ENCODE measurements at places on chromosomes 5 and 9.

GRCh38 chr9:85223506-85224125 lies 518.1 kb downstream of the AGTPBP1 start:
- ATAC-seq: peak; percentile 39

- no peak for ATAC-seq
These were observed 10.6 kb downstream of the DDX46 start for GRCh38 chr5:134769206-134769605.

DNA sequence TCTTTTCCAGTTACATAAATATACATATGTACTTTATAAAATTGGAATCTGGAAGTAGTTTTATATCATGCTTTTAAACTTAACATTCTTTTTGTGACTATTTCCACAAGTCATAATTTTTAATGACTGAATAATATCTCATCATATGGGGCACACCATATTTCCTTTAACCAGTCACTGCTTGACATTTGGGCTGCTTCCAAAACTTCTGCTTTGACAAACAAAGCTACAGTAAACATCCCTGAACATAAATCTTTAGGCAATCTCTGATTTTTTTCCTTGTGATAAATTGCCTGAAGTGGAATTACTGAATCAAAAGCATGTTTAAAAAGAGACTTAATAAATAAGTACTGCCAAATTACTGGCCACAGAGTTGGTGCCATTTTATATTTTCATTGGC lies 178.0 kb downstream of the FSTL4 start:
- ATAC-seq: no peak

DNA sequence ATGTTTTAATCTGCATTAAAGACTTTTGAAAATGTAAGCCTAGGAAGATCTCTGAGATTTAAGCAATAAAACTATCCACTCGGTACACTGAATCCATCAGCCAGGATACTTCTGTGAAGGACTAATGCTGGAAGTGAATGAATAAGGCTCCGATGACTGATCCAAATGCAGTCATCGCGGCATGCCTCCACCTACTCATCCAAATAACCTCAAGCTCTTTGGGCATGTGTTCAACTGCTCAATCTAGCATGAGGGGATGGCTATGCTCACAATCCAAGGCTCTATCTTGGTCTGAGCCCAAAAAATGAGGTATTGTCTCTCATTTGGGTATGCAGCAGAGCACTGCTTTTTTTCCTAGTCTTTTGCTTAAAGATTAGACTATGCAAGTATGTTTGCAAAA lies 19.2 kb downstream of the MARCHF3 start:
- no peak for ATAC-seq

DNA sequence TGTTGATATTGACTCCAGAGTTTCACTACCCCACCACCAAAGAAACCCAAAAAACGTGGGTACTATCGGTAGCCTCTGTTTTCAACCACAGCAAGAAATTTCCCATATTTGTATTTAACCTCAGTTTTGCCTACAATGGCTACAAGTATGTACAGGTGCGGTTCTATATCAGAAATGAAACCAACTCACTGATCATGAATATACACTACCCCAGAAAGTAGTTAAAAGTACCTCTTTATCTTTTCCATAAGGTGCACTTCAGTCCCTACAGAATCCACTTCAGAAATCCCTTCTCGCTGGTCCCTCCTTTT lies 140.6 kb upstream of the SLC12A2 start:
- ATAC-seq: no peak
